ENCODE measurements at places on chromosomes 2 and 18.

DNA sequence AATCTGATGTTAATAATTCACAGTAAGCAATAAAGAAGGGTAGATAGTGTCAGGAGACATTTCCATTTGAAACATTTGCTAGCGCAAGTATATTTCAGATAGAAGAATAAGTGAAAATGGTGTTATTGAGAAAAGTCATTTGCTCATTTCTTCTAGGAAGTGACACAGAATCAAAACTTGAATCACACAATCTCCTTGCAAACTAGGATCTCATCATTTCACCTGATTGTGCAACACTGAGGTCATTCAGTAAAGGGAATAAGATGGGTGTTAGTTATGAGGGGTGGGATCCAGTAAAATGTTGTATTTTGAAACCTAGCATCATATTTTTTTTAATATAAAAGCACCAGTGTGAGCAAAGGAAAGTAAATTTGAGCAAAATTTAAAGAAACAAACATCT lies 208.0 kb upstream of the KCNJ3 start:
- no peak for DNase-seq

DNA sequence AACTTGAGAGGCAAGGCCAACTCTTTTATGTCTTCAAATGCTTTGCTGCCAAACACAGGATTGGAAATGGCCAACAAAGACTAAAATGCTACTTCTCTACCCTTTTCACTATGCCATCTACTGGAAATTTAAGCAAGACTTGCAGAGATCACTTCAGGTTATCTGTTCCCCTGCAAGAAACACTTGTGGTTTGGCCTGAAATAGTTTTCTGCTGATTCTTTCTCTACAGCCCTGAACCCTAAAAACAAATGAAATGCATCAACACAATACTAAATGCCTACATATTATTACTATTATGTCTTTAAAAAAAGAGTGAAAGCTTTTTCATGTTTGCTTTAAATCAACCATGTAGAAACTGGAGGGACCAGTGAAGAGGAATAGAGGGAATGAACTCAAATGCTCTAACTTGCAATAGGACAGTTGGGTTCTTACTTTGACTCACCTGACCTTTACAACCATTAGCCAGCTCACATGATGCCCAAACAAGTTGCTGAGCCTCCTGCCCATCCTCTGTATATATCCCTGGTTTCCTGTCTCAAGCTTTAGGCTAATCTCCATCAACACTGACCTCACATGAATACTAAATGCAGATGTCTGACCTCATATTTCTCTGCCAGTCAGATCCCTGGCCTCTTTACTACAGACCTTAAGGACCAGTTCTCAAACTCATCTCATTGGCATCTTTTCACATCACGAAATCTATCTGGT lies 17.5 kb upstream of the ADAM17 start:
- no peak for DNase-seq

- DNase-seq, result no peak
These were observed 81.2 kb upstream of the LTBP1 start for GRCh38 chr2:32865399-32866068.

GRCh38 chr2:233422050-233422639 lies 67.9 kb downstream of the DGKD start:
- peak; percentile 98 for DNase-seq

DNA sequence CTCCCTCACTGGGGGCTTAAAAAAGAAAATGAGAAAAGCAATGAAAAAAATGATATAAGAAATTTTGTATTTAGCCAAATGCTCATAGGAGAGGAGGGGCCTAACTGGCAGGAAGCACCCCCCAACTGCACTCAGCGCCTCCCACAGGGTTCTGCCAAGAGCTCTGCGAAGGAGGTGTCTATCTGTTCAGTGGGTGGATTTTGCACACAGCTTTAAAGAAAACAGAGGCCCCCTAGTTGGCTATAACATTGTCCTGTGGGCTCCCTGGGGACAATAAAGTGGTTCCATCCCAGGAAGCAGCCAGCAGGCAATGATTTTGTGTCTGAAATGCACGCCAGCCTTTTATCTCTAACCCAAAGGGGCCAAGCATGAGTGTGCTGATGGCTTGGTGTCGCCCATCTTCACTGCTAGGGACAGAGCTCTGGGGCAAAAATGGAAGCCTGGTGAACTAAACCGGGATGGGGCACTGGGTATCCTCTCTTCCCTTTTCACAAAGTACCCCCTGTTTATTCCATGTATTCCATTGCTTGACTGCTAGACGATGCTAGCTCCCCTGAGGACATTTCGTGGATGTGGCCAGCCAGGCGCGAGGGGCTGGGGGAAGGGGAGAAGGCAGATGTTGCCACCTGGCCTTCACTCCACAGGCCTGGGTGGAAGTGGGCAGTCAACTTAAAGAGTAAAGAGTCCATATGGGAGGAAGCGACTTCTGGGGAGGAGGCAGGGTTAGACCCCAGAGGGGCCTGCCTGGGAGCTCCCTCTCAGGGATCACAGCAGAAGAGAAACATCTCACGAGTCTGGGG lies 205.7 kb downstream of the CYP26B1 start:
- no peak for DNase-seq

DNA sequence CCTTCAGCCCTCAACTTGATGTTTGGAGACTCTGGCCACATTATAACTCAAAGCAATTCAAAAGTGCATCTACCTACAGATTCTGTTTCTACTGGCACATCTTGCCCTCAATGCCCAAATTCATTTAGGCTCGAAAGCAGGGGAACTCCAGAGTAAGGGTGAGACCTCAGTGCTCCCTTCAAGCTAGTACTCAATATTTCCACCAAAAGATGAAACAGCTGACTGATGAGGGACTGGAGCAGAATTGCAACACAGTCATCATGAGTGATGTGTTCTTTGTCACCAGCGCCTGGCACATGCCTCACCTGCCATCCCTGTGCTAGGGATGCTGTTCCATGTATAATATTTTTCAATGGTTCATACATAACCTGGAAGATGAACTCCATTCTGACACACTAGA lies 247.3 kb downstream of the DSEL start:
- no peak for DNase-seq

DNA sequence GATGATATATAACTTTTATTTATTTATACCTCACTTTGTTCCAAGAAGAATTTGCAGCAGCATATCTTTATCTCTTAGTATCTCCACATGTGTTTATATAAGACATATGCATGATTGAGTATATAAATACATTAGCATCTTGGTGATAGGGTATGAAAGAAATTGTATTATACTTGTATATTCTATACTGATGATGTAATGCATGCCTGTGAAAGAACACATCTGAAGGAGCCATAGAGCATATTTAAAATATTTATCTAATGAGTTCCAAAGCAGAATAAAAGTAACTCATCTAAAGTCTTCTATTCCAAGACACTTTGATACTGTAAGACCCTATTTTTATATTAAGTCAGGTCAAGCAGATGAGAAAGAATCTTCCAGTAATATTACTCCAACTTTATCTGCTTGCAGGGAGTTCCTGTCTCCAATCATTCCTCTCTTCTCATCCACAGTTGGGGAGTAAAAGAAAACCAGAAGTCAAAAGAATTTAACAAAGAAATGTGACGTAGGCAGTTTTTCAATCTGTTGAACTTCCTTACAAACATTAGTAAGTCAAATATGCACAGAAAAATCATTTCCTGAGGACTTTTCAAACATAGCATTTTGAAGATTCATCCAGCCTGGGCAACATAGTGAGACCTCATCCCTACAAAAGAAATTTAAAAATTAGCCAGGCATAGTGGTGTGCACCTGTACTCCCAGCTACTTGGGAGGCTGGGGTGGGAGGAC lies 76.7 kb downstream of the DTNB start:
- no peak for DNase-seq

DNA sequence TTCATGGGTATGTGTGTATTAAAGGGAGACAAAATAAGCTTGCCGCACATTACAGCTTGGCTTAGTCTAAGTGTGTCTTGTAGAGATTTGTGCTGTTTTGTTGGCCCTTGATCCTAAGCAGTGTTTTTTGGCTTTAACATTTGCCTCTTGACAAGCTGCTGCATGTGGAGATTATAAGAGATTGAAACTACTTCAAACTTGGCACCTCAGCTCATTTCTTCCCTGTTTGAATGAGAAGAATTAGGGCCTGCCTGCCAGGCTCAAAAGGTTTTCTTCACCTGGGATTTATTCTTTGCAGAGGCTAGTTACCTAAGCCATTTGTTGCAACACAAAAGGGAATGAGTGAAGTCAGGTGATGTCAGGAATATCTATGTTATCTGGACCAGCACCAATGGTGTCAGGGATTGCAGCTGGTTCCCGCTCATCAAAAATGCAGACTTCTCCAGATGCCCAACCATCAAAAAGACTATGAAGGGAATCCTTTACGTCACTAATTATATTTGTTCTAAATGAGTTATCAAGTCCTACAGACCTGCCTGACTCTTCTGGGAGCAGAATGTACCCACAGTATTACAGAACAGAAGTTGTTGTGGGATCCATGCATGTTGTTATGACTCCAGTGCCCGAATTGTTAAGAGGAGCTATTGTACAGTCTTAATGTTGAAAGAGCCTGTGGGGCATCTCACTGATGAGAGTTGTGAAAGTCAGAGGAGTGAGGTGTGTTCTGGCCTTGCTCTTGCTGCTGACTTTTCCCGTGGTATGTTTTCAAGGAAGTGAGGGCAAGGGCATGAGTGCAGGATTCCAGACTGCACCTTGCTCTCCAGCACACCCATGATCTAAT lies 31.0 kb downstream of the ABCA12 start:
- DNase-seq, result no peak

DNA sequence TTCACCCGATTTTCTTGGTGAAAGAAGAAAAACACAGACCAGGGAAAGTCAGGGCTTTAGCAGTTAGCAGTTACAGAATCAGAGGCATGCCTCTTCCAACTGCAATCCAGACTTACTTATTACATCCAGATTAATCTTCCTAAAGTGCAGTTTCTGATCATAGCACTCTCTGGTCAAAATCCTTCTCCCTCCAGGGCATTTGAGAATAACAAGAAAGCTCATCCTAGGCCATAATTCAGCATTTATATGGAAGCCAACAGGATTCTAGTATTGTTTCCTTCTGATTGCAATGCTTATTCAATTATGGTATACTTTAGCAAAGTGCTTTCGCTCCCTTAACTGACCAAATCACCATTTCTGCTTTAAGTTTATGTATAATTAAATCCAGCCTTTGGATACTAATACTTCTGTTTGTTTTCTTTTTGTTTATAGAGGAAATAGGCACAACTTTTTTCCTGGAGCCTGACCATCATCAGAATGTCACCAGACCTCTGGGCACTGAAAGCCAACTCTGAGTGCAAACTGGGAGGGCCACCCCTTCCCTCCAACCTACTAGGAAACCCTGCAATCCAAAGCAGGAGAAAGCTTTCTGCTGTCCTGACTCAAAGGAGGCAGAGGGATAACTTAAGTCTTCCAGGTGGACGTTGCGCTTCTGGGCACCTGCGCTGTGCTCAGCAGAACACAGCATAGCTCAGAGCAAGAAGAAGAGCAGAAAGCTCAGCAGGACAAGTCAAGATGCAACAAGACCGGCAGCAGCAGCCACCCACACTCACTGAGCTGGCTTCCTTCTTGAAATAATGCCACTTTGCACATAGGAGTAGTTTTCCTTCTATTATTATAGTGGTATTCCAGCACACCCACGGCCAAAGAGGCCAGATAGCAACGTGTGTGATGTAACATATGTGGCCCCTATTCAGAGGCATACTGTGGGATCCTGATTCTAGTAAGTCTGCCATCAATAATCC lies 99.3 kb downstream of the STK39 start:
- DNase-seq, result no peak

- DNase-seq, result no peak
These were observed 12.1 kb downstream of the CCDC141 start for GRCh38 chr2:179037807-179038206.

- no peak for DNase-seq
These were observed 7.8 kb upstream of the ARHGAP28 start for GRCh38 chr18:6721755-6722154.

GRCh38 chr2:667332-667999 lies 9.7 kb downstream of the TMEM18 start:
- no peak for DNase-seq

- DNase-seq, result no peak
These were observed 7.9 kb downstream of the REV1 start for GRCh38 chr2:99481941-99482340.

- DNase-seq, result no peak
These were observed 29.6 kb upstream of the IL1R1 start for GRCh38 chr2:102112692-102113665.

GRCh38 chr18:44079606-44080005 lies 601.1 kb upstream of the SETBP1 start:
- DNase-seq, result no peak

- no peak for DNase-seq
These were observed 10.6 kb downstream of the HSBP1L1 start for GRCh38 chr18:79975043-79975442.

GRCh38 chr2:29393676-29394075 lies 278.5 kb downstream of the CLIP4 start:
- no peak for DNase-seq

- DNase-seq, result no peak
These were observed 79.5 kb downstream of the CCDC138 start for GRCh38 chr2:108866041-108866440.

- no peak for DNase-seq
These were observed 50.4 kb downstream of the MFSD6 start for GRCh38 chr2:190458352-190459107.

- DNase-seq, result no peak
These were observed at the start of gene GYPC for GRCh38 chr2:126655500-126656430. TSS of gene GYPC (plus strand) at chr2:126656158. CDS start at chr2:126656264, 106 bp downstream.

DNA sequence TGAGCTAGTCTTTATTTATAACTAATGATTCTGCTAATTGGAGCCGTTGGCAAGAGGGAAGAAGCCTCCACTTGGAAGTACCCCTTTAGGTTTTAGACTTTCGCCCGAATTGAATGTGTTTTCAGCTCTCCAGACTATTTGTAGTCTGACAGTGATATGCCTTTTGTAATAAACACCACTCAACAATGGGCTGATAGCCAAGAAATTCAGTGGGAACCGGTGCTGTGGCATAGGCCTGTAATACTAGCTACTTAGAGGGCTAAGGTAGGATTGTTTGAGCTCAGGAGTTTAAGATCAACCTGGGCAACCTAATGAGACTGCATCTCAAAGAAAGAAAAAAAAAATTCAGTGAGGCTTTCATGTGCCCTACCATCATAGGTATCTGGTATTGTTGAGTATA lies 13.6 kb upstream of the ZSCAN30 start:
- no peak for DNase-seq

- DNase-seq, result no peak
These were observed 15.8 kb downstream of the INPP5D start for GRCh38 chr2:233075966-233076339.

GRCh38 chr2:138356178-138356577 lies 145.4 kb upstream of the SPOPL start:
- no peak for DNase-seq

- DNase-seq, result no peak
These were observed 44.1 kb downstream of the EFR3B start for GRCh38 chr2:25085761-25086560.

GRCh38 chr2:206062724-206063123 lies 23.2 kb downstream of the INO80D start:
- DNase-seq, result no peak

Measured in NCI-H510A (cell line).